NCI-H1092 treated with DMSO at 0.1 percent for 48 hours (cell line): ENCODE measurements at places on chromosomes 1 and 21.
A peak's percentile ranks its signal among the peaks of the same experiment; 100 is the strongest.

DNA sequence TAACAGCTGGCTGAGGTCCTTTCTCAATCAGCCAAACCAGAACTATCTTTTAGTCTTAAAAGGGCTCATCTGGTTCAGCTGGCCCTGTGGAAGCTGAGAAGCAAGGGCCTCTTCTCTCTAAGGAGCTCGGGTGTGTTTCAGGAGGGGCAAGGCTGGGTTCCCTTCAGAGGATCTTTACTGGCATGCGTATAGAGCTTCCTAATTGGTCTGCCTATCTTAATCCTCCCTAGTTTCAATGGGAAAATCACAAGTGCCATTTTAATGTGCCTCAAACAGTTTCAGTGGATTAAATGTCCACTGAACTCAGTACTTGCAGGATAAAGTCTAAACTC is 81.5 kb upstream of the LBR start:
- DNase-seq, result no peak

DNA sequence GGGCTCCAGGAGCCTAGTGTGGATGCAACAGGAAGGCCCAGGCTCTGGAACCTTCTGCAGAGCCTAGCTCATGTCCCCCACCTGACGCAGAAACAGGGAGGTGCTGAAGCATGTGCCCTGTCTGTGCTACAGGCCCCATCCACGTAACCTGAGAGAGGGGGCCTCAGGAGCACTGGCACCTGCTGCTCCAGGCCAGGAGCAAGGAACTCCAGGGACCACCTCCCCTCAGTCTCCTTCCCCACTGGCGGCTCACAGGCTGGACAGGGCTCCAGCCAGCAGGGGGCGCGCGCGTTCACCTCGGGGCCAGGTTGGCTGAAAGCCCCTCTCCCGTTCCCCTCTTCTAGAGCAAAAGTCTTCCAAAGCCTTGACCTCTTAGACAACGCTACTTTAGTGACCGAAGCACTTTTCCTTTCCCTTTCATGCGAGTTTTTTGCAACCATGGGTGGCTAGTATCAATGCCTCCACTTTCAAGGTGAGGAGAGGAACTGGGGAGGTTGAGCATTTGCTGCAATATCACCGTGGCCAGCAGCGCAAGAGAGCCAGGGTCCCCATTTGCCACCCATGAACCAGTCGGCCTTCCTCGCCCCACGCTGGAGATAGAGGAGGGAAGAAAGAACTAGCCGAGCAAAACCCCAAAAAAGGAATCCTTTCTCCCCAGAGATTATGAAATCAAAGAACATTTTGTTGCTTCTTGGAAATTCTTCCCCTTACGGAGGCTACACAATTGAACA is 52.4 kb upstream of the GPR157 start:
- no peak for DNase-seq

GRCh38 chr21:46634966-46635323 is 529 bp upstream of the PRMT2 start:
- peak; percentile 80 for DNase-seq

DNA sequence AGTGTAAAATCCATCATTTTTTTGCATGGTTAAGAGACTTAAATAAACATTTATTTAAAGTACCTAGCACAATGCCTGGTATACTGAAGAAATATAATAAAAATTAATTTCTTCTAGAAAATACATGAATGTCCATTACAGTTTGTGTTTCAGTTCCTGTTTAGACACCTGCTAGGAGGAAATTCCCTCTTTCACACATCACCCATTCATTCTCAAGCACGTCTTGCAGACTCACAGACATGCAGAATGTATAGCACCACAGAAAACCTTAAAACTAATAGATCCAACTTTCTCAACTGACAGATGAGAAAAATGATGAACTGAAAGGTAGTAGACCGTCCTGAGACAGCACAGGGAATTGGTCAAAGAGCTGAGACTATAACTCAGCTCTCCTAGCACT is 172.2 kb upstream of the C8B start:
- no peak for DNase-seq

GRCh38 chr1:172109359-172109758 is 268.1 kb downstream of the DNM3 start:
- DNase-seq, result no peak

DNA sequence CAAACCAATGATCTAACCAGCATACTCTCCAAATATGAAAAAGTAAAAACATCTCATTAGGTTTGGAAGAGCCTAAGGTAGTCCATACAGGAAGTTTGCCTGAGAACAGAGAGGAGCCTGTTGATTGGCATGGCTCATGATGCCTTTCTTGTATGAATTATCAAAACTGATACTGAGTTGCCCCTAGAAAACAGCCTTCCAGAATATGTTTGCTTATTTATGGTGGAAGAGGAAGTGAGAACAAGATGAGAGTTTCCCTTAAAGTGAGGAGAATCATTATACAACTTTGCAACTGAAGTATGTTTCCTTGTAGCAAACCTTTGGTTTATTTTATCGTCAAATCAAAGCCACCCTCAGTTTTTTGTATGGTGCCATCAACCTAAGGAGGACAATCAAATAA is 23.8 kb upstream of the KIAA1614 start:
- DNase-seq, result no peak

- DNase-seq, result no peak
Measured at GRCh38 chr1:208587110-208587509, 342.9 kb upstream of the PLXNA2 start.

- DNase-seq, result no peak
Measured at GRCh38 chr1:168454211-168454815, 89.5 kb downstream of the XCL2 start.

GRCh38 chr1:229514578-229515275 is 6.6 kb upstream of the NUP133 start:
- DNase-seq, result peak; percentile 64

- peak; percentile 44 for DNase-seq
Measured at GRCh38 chr1:58515794-58516401, 30.6 kb downstream of the OMA1 start.

DNA sequence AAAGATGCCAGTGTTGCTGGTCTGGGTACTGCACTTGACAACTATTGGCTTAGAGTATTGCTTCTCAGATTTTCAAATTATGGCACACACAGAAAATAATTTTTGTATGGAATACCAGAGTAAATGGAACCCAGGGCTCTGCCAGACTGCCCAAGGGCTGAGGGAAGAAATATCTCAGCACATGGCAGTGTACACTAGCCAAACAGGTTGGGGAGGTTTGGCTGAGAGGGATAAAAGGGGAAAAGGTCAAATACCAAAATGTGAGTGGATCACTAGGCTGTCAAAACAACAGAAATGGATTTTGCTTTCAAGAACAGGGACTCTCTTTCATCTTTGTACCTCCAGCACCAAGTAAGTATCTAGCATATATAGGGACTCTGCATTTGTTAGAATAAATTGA is 3.0 kb upstream of the RGS8 start:
- no peak for DNase-seq

GRCh38 chr21:14124266-14124665 is 86.5 kb downstream of the LIPI start:
- DNase-seq, result no peak

- DNase-seq, result no peak
Measured at GRCh38 chr1:3134381-3135072, 65.5 kb downstream of the PRDM16 start.

GRCh38 chr1:52601991-52602855 is at the start of gene GPX7:
TSS of gene GPX7 (plus strand) at chr1:52602371. CDS start at chr1:52602410, 39 bp downstream.
- DNase-seq, result peak; percentile 22

DNA sequence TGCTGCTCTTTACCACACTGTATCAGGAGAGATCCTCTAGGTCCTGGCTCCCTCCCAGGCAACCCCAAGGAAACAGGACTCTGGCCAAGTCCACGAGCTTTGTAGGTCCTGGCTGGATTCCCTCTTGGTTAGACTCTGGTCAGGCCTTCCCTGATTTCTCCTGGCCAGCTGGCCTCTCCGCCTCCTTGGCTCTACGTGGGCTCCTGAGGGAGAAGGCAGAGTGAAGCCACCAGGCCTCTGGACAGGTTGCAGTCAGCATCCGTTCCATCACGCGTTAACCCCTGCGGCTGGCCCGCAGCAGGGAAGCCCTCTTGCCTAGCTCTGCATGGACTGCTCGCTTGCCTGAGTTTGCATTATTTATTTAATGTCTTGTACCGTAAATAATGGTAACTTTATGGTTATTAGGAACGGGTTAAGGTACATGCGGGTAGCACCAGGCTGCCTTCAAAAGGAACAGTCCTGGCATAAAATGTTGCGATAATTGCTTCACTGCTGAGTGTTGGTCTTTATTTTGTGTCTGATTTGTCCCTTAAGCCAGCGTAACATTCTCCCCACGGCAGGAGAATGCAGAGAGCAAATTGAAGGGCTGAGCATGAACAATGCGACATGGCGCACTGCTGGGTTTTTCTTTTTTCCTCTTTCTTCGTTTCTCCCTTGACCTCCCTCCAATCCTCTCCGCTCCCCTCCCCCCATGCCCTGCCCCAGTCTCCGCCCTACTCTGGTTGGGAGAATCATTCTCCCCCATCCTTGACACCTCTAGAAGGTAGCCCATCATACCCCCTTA is 100.3 kb downstream of the RNF220 start:
- no peak for DNase-seq

DNA sequence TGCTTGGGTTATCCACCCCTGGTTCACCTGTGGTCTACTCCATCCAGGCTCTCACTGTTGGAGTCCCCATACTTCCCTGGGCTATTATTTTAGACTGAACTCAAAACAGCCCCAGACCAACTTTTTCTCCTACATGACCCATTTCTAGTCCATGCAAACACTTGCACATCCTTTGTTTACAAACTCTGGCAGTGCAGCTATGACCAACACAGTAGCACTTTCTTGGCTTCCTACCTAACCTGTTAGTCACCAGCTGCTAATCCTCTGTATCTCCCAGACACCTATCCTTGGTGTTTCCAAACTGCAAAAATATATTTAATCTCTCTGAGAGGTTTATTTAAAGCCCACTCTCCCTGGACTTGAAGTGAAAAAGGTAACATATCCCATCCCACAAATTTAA is 90.8 kb downstream of the DDAH1 start:
- no peak for DNase-seq

DNA sequence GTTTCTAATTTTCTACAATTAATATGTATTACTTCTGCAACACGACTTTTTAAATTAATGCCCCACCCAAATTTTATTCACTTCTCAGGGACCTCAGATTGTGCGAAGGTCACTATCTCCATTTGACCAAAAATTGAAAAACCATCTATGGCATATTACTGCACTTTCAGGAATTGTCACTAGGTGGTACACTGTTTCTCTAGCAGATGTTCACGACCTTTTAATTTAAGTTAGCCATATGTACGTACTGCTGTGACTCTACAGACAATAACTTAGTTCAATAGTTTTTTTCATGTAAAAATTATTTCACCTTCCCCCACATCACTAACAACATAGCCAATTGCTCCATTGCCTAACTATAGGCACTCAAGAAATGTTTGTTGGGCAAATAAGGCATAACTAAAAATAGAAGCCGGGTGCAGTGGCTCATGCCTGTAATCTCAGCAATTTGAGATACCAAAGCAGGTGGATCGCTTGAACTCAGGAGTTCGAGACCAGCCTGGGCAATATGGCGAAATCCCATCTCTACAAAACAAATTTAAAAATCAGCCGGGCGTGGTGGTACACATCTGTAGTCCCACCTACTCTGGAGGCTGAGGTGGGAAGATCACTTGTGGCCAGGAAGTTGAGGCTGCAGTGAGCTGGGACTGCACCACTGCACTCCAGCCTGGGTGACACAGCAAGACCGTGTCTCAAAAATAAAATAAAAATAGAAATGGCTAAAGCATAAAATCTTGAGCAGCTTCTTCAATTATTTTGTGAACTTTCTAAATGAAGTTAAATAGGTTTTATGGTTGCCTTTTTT is 75.7 kb upstream of the PKN2 start:
- peak; percentile 21 for DNase-seq

- no peak for DNase-seq
Measured at GRCh38 chr1:205204552-205204951, 7.0 kb downstream of the DSTYK start.

DNA sequence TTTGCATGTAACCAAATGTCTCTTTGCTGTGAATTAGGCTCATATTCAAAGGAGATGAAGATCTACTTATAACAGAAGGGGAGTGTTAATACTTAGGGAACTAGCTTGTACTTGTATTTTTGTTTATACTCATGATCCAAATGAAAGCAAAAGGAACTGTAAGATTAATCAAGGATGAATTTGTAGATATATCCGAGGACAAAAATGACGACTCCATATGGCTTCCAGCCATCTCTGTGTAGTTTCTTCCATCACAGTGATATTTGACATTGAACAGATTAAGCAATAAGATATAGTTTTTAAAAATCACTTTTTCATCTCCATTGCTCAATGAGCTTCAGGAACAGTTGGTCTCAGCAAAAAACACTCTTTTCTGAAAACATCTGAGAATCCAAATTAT is 257.4 kb upstream of the CAMK1G start:
- DNase-seq, result no peak

DNA sequence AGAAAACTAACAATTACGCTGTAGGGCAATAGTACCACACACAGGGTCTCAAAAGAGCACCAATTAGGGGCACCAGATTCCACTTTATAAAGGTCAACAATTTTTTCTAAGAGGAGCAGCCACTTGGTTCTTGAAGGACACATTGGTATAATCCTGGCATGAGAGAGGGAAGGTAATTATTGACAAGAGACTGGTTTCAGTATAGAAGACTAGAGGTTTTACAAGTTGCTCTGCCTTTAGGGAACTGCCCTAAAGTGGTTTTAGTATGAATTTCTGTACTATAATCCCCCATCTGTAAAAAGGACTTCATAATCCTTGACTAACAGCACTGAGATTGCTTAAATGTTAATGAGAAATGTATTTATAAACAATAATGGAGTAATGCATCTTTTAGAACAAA is 648.5 kb upstream of the PTBP2 start:
- no peak for DNase-seq

DNA sequence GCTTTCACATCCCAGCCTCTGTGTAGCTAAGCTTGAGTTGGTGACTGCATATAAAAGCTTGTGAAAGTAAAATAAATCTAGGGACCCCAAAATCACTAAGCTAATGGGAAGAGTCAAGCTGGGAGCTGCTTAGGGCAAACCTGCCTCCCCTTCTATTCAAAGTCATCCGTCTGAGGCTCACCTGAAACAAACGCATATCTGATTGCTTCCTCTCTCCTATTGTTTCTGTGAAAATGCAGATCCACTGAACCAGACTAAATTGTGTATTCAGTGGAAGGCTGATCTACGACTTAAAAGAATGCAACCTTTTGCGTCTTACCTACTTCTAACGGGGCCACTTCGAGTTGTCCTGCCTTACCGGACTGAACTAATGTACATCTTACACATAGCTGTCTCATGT is 70.3 kb downstream of the LTN1 start:
- DNase-seq, result no peak

- no peak for DNase-seq
Measured at GRCh38 chr21:44989537-44989886, 49.7 kb downstream of the SLX9 start.

GRCh38 chr1:211371406-211372105 is 44.9 kb downstream of the TRAF5 start:
- no peak for DNase-seq

- DNase-seq, result no peak
Measured at GRCh38 chr1:100039591-100039990, 69.8 kb downstream of the SLC35A3 start.

DNA sequence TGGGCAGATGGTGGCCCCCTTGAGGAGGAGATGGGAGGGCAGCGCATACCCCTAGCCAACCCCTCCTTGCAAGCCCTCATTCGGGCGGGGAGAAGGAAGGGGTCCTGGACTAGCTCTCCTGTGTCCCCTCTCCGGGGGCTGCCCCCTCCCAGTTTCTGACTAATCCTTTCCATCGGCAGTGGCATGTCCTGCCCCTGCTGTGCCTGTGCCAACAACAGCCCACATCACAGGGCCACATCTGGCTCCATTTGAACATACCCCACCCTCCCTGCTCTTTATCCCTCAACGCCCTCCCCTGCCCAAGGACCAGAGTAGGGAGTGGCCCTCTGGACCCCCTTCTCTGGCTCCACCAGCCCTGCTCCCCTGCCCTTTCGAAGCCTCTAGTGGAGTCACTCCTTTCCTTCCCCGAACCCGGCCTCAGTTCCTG is 11.0 kb upstream of the LMNA start:
- DNase-seq, result no peak
